ENCODE measurements at places on chromosomes 4 and X.

GRCh38 chr4:57080781-57081650, 29.2 kb downstream of the IGFBP7 start:
- DNase-seq, result no peak

DNA sequence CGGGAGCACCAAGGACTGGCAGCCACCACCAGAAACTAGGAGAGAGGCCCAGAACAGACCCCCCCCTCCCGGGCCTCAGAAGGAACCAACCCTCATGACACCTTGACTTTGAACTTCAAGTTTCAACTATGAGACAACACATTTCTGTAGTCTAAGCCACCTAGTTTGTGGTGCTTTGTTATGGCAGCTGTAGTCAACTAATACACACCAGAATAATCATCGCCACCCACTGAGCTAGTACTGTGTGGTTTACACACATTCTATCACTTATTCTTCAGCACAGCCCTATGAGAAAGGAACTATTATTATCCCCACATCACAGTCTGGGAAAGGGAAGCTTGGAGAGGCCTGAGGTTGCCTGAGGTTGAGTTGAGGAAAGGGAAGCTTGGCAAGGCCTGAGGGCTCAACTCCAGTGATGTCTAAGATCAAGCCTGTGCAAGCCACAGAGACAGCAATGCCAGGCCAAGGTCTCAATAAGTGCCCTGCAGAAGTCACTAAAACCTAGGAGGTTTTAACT, 126.6 kb downstream of the FHDC1 start:
- DNase-seq, result no peak

DNA sequence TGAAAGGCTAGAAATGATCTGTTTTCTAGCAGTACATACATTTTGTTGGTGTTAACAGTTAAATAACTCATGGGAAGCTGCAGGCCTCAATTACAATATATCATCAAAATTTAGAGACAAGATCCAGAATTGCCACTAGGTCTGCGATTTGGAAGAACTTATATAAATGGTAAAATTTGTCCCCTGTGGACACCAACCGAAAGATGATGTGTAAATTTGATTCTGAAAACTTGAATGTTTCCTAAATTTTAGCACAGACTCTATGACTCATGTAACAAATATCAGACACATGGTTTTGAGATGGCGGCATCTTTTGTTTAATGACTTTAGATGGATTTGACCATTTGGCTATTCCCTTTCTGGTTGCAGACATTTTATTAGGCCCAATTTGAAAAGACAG, 6.0 kb upstream of the HPGDS start:
- no peak for DNase-seq

DNA sequence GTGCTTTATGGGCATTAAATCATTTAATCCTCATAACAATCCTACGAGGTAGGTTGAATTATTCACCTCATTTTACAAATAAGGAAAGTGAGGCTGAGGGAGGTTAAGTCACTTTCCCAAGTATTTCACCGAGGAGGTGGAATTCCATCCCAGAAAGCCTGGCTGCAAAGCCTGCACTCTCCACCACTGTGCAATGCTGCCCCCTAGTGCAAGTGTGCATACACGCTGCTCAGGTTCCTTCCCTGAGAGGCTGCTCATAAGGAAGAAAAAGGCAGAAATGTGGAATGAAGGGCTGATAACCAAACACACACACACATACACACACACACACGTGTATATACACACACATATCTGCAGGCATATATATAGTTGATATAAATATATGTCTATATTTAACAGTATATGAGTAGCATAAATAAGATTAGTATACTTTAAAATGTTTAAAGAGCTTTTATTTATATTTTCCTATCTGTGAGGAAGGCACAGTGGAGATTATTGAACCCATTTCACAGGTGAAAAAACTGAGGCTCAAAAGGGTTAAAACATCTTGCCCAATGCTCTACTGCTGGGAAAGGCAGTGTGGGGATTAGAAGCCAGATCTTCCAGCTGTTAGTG, 714.5 kb upstream of the TENM3 start:
- no peak for DNase-seq

DNA sequence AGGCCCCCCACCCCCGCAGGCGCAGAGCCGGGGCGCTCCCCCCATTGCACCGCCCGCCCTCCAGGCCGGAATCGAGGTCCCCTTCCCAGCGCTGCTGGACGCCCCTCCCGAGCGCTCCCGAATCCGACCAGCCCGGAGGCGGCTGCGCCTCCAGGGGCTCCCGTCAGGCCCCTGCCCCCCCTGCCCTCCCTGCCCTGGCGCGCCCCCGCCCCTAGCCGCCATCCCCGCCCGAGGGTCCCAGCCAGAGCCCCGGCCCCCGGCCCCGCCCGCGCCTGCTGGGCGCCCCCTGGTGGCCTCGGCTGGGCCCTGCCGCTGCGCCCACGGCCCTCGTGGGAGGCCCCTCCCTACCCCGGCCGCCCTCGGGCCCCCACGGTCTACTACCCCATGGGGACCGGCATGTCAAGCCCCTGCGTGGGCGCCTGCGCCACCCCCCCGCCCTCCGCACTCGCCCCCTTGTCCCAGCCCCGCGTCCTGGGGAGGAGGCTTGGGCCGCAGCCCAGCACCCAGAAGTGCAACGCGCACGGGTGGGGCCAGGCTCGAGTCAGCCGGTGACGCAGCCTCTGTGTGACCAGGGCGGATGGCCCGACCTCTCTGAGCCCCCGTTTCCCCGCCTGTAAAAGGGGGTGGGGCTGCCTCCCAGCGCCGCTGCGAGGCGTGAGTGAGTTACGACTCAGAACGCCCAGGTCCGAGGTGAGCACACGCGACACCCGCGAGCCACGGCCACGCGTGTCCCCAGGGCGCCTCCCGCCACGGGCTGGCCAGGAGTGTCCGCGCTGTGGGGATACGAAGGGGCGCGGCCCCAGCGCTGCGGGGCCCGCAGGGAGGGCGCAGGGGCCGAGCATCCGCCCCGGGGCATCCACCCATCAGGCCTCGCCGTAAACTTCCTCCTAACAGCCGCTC, 104.9 kb downstream of the FAM53A start:
- DNase-seq, result peak; percentile 60

DNA sequence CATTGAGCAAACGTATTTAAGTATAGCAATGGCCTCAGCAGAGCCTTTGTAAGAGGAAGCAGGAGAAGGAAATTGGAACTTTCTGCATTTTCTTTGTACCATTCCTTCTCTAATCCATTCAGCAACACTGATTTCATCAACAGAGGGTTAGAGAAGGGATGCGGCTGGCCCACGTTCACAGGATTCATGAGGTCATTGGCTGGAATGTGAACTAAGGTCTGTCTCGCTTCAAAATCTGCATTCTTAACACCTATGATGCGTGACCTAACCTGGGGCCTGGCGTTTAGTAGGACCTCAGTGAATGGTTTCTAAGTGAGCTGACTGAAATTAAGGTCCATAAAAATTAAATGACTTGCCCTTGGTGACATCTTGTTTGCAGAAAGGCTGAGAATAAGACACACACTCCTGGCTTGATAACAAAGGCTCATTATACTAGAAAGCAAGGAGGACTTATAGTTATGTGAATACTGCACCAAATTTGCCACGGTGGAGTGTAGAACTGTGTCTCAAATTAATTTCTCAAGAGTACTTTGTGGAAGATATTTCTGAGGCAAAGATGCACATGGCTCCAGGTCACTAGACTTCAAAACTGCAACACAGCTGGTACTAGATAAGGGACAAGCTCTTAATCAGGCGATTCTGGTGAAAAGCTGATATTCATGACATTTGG, 25.4 kb downstream of the FGFBP1 start:
- no peak for DNase-seq

DNA sequence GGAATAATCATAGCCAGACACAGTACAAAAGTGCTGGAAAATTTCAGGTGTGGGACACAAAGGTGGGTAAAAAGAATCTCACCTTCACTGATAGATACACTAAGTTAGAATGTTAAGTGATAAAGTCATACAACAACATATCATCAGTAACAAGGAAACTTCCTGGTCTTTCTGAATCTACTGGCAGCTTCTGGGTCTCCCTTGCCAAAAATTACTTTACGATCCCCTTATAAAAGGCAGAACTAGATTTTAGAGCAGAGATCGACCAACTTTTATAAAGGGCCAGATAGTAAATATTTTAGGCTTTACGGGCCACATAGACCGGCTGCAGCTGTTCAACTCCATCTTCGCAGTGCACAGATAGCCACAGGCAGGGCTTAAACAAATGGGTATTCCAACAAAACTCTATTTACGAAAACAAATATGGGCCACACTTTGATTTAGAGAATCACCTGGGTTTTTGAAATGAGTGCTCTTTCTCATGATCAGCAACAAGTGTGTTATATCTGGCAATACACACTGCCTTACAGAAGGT, 159.9 kb downstream of the AASDH start:
- no peak for DNase-seq

DNA sequence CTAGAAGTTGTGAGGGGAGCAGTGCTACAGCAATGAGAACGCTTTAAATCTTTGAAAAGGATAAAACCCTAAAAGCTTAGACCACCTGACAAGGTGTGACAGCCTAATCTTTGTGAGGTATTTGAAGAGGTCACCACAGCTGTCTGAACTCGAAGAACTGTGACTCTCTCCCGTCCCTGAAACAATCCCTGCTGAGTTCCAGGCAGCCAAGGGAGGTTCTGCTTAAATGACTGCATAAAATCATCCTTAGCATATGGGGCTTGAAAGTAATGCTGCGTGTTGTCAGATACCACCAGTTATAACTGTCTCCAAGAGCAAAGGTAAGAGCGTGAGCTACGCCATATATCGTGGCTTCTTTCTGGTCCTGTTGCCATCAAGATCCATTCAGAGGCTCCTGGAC, 696.3 kb downstream of the PCDH7 start:
- DNase-seq, result no peak

DNA sequence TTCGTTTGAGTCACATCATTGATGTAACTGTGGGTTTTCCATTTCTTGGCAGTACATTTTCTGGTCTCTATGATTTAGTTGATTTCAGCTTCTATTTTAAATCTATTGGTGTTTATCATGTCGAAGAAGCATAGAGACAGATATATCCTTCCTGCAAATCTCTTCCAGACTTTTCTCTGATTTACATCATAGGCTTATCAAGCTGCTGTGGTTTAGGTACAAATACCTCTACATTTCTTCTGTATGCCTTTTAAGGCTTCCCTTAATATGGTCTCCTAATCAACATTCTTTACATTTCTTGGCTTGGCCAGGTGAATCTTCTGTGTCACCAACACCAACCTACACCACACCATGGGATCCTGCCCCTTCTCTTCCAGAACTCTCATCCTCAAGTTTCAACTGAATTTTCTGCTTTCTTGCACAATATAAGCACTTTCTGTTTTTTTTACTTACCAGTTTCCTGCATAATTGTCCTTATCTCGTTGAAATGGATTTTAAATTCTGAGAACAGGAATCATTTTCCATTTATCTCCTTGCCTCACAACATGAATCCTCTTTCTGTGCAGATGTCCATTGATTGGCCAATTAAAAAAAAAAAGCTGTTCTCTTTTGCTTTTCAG, 626.9 kb downstream of the ANKRD50 start:
- DNase-seq, result no peak

DNA sequence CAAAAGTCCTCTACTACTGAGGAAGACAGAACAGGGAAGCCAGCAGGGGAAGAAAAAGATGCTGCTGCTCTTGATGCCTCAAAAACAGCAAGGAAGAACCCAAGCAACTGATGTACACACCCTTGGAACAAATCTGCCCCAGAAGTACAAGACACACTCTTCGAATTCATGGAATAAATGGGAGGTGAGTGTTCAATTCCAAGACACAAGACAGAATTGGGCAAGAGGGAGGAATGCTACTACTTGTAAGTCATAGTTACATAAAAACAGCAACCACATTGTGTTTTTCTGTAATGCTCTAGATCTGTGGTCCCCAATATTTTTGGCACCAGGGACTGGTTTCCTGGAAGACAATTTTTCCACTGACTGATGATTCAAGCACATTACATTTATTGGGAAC, 58.0 kb upstream of the H2AZ1 start:
- no peak for DNase-seq

DNA sequence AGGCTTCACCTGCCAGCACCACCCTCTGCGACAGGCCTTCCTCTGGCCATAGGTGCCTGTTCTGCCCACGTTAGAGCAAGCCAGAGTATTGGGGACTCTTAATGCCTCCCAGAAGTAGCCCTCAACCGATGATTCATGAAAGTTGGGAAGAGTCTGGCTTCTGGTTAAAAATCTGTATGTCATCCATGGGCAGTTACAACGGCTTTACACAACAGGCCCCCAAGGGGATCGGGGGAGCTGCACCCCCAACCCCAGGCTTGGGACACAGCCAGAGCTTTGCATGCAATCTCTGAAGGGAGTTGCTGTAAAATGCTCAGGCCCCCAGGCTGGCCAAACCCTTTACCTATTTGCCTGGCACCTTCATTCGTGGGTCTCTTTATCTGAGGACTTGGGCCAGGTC, 5.4 kb upstream of the CYTL1 start:
- no peak for DNase-seq

- no peak for DNase-seq
These were observed 346.6 kb upstream of the TENM3 start for GRCh38 chr4:181896614-181897013.

- no peak for DNase-seq
These were observed 191.6 kb downstream of the ANAPC10 start for GRCh38 chr4:144906181-144906925.

- no peak for DNase-seq
These were observed 118.0 kb upstream of the WDFY3 start for GRCh38 chr4:85084371-85085094.

GRCh38 chrX:15723887-15724517, 14.1 kb upstream of the CA5B start:
- DNase-seq, result no peak

- no peak for DNase-seq
These were observed 59.9 kb downstream of the ZNF827 start for GRCh38 chr4:145878501-145879435.

DNA sequence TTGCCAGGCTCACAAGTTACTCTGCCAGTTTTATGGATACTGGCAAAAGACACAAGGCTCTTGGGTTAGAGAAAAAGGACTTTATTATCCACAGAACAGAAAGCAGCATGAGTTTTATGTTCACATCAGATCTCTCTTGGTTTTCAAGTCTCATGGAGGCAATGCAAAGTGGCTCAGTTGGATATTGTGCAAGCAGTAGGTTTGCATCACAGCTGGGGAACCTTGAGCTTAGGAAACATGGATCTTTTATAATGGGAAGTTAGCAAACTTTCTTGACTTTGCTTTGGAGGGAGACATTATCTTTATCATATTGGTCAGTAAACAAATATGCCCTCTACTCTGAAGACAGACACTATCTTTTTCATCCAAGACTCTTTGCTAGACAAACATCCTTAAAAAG, 109.2 kb upstream of the GRPR start:
- DNase-seq, result no peak

DNA sequence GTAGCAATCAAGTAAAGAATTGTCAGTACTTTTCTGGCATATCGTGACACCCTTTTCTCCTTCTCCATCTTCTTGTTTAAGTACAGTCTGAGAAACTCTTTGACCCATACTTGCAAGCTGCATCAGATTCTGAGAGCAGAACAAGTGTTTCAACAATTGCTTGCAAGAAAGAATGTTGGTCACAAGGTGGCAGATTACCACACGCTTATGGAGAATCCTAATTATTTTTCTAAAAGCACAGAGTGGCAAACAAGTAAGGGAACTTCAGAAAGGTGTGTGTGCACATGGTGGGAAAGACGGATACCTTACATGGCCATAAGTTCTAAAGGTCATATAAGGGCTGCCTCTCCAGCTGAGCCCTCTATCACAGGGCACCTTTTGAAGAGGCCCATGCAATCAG, 136.4 kb upstream of the FGF13 start:
- no peak for DNase-seq

- DNase-seq, result no peak
These were observed 400.6 kb upstream of the MAGEB18 start for GRCh38 chrX:25737540-25737939.
